ENCODE measurements at places on chromosomes 12 and 14.
A peak's percentile ranks its signal among the peaks of the same experiment; 100 is the strongest.

- DNase-seq = no peak
Measured at GRCh38 chr14:24076302-24076601, 4.9 kb downstream of the CPNE6 start.

DNA sequence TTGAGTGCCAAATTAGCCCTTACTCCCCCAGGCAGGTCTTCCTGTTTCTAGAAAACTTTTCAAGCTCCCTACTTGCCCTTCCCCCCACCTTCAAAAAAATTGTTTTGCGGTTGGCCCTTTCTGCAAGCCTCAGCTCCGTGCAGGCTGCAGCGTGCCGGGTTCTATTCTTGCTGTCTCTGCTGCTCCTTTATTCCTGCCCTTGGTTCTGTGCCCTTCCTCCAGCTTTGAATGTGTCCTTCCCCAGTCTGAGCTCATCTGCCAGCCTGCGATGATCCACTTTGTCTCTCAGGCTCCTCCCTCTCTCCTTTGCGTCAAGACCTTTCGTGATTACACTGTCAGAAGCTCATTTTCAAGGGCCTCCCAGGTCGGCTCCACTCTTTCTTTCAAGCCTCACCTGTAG lies 98.6 kb downstream of the IRF2BPL start:
- peak; percentile 60 for DNase-seq

DNA sequence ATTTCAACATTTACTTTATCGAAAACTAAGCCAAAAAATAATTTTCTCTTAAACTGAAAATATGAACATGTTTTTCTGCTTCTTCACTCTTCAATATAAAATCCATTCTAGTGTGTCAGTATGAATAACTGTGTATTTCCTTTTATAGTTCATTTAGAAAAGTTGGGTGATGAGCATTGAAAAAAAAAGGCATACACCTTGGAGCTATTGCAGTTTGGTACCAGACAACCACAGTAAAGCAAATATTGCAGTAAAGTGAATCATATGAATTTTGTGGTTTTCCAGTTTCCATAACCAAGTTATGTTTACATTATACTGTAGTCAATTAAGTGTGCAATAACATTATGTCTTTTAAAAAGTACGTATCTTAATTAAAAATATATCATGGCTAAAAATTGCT lies 195.0 kb upstream of the FOXG1 start:
- no peak for DNase-seq

DNA sequence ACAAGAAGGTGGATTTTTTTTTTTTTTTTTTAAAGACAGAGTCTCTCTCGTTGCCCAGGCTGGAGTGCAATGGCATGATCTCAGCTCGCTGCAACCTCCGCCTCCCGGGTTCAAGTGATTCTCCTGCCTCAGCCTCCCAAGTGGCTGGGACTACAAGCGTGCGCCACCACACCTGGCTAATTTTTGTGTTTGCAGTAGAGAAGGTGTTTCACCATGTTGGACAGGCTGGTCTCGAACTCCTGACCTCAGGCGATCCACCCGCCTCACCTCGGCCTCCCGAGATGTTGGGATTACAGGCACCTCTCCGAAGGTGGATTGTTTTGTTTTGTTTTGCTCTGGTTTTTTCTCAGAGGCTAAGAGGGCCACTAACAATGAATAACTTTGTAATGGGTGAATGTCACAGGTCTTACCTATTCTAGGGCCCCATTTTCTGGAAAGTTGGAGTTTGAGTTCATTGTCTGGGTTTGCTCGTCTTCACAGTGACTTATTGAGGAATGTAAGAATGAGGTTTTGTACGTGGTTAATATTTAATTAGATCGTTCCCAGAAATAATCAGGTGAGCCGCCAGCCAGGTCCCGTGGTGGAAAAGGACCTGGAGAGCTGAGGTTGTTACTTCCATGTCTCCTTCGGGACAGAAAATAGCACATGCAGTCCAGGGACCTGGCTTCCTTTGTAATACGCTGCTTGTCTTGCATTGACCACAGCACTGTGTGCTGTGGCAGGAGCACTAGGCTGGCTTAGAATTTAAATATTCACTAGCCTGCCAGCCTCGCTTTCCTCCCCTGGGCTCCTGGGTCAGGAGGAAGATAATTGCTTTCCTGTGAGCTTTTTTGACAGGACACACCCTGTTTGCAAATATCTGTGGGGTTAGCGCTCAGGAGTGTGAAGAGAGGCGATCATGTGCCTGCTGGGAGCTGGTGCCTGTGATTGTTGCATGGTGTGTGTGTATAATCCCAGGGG lies 2.3 kb downstream of the HIP1R start:
- no peak for DNase-seq

DNA sequence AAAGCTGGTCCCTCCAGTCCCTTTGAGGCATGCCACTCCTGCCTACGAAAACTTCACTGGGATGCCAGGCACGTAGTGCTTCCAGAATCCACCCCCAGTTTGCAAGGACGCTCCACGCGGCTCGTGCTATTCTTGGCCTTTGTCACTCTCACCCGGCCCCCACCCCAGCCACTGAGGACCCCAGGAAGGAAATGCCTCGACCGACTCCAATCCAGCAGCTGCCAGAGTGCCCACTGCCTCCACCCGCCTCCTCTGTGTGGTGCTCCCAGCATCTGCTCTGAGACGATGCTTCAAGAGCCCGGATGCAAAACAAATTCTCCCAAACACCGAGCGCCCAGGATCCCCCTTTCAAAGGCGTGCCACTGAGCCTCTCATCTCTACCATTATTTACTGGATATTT lies 123.9 kb downstream of the RFLNA start:
- no peak for DNase-seq

- no peak for DNase-seq
Measured at GRCh38 chr12:116539361-116539771, 19.8 kb upstream of the MAP1LC3B2 start.

- no peak for DNase-seq
Measured at GRCh38 chr12:76006028-76006925, 25.3 kb downstream of the PHLDA1 start.

GRCh38 chr14:94088516-94088915 lies 7.4 kb downstream of the IFI27L1 start:
- DNase-seq = no peak

DNA sequence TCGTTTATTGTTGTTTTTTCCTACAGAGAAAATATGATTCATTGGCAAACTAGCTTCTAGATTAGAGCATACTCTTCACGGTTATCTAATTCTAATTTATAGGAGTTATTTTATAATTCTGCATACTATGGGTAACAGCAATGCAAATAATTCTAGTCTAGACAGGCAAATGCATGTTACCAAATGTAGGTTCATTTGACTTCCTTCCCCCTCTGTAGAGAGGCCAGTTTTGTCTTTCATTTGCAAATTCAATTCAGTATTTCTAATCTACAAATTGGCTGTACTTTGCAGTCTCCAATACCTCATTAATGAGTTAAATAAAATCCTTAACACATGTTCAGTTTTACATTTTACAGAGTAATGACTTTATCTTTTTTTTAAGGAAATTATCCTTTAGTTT lies 4.2 kb downstream of the LGMN start:
- no peak for DNase-seq

DNA sequence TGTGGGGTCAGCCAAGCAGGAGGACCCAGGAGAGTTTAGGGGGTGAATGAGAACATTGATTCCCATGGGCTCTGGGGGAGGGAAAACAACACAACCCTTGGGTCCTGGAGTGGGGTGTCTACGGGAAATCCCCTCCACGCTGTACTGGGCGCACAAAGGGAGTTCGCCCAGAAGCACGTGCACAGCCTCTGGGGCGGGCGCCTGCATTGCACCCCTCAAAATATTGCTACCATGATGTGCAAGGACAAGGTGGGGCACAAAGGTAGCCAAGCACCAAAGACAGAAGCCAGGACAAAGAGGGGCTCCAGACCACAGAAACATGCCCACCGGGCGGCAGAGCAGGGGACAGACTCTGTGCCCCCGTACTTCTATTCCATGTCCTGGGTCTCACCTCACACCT lies 74.9 kb upstream of the EIF5 start:
- DNase-seq = no peak

DNA sequence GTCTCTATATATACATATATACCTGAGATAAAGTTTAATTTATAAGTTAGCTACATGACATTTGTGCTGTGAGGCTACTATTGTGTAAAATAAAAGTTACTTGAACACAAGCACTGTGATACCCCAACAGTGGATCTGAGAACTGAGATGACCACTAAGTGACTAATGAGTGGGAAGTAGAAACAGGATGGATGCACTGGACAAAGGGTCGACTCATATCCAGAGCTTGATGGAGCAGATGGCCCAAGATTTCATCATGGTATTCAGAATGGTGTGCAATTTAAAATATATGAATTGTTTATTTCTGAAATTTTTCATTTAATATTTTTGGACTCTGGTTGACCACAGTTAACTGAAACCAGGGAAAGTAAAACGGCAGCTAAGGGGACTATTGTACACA lies 908.6 kb upstream of the MDGA2 start:
- DNase-seq = no peak

GRCh38 chr14:88189417-88190191 lies 133.5 kb downstream of the KCNK10 start:
- peak; percentile 19 for DNase-seq

DNA sequence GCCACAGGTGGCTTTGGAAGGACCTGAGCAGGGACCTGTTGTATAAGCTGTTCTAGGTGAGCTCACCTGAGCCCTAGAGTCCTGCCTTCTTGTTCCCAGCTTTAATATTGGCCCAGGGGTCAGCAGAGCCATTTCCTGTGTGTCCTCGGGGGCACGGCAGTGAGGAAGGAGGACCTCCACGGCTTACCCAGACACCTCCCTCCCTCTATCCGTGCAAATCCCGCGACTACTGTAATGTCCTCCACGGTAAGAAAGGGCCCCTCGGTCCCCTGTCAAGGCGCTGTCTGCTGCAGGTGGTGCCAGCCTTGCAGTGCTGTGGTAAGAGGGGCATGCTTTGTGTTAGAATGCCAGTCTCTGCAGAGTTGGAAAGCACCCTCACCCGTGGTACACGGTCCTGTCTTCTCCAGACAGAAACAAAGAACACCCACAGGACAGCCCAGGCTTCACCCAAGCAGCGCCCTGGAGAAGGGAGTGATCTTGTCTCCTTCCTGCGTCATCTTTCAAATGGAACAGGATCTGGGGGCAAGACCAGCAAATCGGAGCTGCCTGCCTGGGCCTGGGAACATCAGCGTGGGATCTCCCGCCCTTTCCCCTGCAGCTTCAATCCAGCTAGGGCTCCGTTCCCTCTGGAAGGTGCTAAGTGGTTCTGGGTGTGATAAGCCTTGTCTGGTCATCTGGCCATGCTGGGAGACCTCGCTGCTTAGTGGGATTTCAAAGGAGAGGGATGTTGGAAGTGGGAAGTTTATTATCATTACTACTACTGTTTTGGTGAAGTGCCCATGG lies 20.2 kb upstream of the FZD10 start:
- DNase-seq = no peak

GRCh38 chr14:89443042-89443629 lies 26.1 kb upstream of the FOXN3 start:
- no peak for DNase-seq

DNA sequence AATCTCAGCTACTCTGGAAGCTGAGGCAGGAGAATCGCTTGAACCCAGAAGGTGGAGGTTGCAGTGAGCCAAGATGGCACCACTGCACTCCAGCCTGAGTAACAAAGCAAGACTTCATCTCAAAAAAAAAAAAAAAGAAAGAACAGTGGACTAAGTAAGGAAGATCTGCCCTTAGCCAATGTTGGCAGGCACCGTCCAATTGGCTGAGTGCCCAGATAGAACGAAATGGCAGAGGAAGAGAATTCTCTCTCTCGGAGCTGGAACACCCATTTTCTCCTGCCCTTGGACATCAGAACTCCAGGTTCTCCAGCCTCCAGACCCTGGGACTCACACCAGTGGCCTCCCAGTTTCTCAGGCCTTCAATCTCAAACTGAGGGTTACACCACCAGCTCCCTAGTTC lies 49.9 kb downstream of the ESR2 start:
- DNase-seq = no peak

DNA sequence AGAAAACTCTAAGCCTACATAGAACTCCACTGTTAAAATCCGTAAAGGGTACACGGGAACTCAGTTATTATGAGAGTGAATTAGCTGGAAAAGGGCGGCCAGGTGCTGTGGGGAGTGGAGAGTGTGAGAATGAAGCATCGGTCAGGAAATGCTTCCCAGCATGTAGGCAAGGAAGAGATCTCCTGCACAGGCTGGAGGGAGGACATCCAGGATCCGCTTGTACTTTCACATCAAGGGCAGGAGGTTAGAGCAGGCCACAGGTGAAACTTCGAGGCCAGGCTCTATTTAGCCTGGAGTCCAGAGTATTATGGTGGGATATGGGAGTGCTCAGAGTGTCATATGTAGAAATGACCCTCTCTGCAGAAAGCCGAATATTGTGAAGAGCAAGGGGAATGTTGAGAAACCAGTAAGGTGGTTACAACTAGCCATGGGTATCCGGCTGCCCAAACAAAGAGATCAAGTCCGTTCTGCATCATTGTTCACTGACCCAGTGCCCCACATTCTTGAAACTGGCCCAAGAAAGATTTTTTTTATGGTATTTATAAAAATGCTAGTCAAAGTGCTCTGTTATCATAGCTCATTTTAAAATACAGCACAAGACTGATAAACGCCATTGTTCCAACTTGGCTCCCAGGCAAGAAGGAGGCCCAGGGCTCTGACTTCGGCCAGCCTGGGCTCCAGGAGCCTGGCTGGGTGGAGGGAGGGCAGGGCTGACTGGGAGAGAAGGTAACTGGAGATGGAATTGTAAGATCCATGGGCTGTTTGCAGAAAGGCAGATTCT lies 79.4 kb upstream of the HIF1A start:
- DNase-seq = no peak

DNA sequence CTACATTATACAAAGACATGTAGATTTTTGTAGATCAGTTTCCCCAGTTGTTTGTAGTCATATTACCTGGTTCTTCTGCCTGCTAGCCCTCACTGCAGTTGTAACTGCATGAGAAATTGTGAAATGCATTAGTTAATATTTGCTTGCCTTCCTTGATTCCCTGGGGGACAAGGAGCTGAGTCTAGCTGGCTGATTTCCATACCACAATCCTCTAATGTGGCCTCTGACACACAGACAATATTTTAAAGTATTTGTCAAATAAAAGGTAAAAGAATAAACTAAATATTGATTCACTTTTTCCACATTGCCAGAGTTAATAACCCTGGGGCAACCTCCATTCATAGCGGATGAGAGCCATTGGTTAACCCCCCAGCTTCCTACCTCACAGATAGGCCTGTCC lies 128.8 kb upstream of the TMEM132C start:
- no peak for DNase-seq

DNA sequence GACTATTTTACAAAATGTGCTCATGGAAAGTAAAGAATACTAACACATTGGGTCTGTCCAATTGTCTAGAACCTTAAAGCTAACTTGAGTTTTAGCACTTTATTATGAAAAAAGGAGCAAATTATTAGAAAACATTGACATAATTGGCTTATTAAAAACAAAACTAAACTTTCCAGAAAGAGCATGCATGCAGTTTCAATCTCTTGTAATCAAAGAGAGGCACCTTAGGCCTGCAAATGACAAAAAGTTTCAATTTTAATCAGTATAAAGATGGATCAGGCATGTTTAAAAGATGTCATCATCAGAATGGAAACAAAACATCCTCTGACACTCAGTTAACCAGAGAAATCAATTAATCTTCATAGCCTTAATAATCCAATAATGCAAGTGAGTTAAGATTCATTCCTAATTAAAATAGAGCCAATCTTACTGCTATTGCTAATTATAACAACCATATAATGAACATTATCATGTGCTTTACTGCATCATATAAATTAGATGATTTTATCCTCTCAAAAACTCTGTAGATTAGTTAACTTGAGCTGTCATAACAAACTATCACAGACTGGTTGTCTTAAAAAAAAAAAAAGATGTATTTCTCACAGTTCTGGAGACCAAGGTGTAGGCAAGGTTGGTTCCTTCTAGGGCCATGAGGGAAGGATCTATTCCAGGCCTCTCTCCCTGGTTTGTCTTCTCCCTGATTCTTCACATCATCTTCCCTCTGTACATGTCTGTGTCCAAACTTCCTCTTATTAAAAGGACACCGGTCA lies 131.4 kb downstream of the RPAP3 start:
- no peak for DNase-seq
